ENCODE measurements at places on chromosomes 7 and 10.

DNA sequence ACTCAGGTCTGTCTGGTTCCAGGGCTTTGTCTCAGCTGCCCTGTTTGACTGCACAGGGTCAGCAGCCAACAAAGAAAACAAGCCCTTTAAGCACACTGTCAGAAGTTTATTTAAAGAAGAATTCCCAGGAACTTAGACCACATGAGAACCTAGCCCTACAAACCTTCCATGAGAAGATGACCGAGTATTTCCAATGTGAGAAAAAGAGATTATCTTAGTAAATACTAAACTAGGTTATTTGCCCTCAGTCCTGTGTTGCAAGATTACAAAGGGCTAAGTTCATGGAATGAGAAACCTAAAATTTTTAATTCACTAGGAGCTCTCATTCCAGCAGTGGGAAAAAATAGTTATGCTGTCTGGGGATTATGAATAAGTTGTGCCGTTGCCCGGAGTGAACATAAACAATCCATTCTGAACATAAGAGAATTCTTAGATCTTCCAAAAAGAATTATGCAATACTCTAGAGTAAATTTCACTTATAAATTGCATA is 46.7 kb downstream of the NOC3L start:
- DNase-seq: no peak
- H3K27me3 ChIP-seq: peaks cover 15% of the 10 kb centered on the region
- H3K36me3 ChIP-seq: no peaks in the 10 kb centered on the region

DNA sequence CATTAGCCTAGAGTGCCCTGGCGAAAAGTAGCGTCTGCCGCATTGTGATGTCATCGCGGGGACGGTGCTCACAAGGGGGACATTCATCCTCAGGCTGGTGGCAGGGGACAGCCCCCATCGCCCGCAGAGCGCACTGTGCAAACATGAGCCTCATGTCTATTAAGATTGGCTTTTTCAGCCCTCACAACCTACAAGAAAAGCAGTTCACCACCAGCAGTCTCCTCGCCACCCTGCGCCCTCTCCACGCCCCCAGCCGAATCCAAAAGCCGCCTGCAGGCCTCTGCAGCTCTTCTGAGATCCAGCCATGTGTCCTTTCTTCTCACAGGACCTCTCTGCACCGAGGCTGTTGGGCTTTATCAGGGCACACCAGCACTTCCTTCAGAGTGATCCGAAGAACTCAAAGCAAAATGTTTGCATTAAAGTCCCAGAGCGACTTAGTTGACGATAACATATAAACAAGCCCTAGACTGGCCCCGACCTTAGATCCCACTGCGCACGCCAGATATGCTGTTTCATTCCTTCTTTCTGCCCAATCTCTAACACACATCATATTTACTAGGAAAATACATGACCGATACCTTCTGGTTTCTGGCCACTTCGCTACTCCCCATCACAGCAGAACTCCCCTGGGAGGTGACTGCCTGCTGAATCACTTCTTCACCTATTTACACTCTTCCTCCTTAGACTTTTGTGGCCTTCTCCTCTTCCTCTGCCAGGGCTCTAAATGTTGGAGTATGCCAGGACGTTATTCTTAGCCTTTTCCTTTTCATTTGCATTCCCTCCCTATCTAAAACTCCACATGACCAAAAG is 206.0 kb upstream of the SH2B2 start:
- no peak overlapping the region for H3K27ac ChIP-seq
- no peak for DNase-seq
- H3K27me3 ChIP-seq: no peaks in the 10 kb centered on the region
- H3K4me3 ChIP-seq: no peak overlapping the region
- peaks cover 3% of the 10 kb centered on the region for H3K4me1 ChIP-seq
- peaks cover 6% of the 10 kb centered on the region for H3K36me3 ChIP-seq

- H3K27ac ChIP-seq: no peak overlapping the region
- H3K4me3 ChIP-seq: no peak overlapping the region
- DNase-seq: no peak
Observed at GRCh38 chr7:140153666-140154161, 23.1 kb downstream of the KDM7A start.

DNA sequence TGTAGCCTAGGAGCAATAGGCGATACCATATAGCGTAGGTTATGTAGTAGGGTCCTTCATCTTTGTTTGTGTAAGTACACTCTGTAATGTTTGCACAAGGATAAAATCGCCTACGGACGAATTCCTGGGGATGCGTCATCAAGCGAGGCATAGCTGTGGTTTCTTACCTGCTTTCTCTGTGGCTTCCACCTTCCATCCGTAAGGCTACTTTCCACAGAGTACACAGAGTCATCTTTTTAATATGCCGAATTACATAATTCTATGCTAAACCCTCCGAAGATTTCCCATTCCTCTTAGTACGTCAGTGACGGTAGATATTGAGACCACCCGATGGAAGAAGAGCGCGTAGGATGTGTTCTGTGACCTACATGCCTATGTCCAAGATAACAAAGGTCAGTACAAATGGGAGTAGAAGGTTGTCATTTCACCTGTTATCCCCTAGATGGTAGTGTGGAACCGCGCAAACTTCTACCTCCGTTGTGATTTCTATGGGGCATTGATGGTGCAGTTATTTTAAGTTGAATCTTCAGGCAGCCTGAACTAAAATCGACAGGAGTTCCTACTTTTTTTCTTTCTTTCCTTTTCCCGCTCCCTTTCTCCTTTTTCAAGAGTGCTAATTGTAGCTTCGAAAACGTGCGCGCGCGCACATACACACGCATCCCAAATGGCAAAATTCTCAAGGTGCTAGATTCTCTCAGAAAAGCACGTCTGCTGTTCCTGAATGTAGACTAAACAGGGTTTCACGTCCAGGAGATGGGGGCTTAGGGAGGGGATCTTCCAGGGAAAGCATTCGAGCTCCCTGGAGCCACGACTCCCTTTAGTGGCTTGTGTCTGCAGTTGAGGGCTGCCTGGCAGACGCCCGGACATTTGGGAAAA is 111.7 kb upstream of the MBL2 start:
- H3K27me3 ChIP-seq: no peaks in the 10 kb centered on the region
- no peak for DNase-seq
- no peak overlapping the region for H3K4me3 ChIP-seq
- H3K4me1 ChIP-seq: no peaks in the 10 kb centered on the region

DNA sequence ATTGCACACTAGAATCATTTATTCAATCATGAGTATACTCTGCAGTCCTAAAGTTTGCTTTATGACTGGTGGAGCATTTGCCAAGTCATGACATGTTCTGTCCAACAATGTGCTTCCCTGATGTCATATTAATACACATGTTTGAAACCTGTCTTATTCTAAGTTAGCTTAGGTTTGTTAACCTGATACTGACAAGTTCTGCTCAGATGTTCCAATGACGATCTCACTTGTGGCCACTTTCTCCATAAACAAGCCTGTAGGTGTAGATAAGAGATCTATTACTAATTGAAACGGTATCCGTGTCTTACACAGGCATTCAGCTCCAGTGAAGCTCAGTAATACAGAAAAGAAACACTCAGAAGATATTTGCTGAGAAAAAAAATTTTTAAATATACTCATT is 64.9 kb downstream of the GPR37 start:
- no peak for DNase-seq
- no peak overlapping the region for H3K4me3 ChIP-seq
- no peaks in the 10 kb centered on the region for H3K4me1 ChIP-seq
- no peaks in the 10 kb centered on the region for H3K36me3 ChIP-seq
- H3K27me3 ChIP-seq: no peaks in the 10 kb centered on the region

DNA sequence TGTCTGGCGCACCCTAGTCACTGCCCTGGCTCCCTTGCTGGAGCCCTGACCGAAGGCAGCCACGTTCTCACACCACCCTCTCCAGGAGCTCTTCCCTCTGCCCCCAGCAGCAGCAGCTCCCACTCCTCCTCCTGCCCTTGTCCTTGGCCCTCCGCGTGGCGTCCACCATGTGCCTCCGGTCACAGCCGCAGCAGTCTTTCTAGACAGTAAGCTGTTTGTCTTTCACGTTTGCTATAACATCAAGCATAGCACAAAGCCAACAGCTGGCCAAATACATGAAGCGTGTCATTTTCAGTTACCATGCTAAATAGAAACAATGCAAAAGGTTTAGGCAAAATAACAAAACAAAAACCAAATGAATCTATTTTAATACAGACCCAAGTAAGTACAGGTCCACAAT is 3.3 kb downstream of the PITRM1 start:
- H3K36me3 ChIP-seq: peaks cover 7% of the 10 kb centered on the region
- no peaks in the 10 kb centered on the region for H3K27me3 ChIP-seq
- H3K27ac ChIP-seq: no peak overlapping the region
- H3K4me3 ChIP-seq: no peak overlapping the region
- DNase-seq: no peak
- peaks cover 14% of the 10 kb centered on the region for H3K4me1 ChIP-seq

DNA sequence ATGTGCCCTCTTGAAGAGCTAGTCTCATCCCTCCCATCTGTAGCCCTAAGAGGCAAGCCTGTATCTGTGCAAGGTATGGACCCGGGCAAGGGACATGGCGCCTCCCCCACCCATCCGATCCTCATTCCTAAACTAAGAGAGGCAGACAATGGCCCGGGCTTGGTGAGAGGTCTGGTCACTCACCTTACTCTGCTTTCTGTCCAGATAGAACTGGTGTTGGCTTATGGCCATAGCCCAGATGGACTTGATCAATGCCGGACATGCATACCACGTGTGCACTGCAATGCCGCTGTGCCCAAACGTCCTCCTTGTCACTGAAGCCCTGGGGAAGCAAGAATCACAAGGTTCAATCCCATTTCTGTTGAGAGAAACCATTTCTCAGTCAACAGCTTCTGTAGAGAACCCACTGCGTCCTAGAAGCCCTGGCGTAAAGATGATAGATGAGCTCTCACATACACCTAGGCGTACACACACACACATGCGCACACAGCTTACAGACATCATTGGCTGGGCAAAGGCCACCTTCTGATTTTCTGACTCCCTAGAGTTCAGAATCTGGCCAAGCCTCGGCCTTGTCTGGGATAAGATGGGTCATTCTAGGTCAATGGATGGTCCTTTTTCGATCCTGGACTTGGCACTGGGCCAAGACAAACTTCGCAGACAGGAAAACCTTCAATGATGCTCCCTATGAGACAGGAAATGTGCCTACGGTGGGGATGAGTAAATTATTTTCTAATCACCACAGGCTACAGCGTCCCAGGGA is 114.6 kb downstream of the PRPF18 start:
- no peak overlapping the region for H3K4me3 ChIP-seq
- H3K4me1 ChIP-seq: peaks cover 2% of the 10 kb centered on the region
- no peak for DNase-seq
- H3K36me3 ChIP-seq: no peaks in the 10 kb centered on the region

DNA sequence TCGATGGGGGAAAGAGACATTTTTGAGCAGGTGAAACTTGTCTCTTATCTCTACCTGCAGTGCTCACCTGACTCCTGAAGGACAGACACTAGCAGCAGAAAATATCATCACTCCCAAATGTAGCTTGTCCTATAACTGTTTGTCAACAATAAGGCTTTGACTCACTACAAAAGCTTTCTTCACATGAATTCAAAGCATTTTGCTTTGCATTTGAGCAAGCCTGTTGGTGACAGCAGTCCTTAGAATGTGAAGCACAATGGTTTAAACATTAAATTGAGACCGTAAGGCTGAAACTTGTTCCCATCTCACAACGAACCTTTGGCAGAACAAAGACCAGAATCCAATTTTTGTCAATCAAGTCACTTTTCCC is 30.6 kb upstream of the ZNRF2 start:
- no peak overlapping the region for H3K4me3 ChIP-seq
- no peaks in the 10 kb centered on the region for H3K27me3 ChIP-seq
- H3K4me1 ChIP-seq: peaks cover 21% of the 10 kb centered on the region
- no peak overlapping the region for H3K27ac ChIP-seq
- no peak for DNase-seq

DNA sequence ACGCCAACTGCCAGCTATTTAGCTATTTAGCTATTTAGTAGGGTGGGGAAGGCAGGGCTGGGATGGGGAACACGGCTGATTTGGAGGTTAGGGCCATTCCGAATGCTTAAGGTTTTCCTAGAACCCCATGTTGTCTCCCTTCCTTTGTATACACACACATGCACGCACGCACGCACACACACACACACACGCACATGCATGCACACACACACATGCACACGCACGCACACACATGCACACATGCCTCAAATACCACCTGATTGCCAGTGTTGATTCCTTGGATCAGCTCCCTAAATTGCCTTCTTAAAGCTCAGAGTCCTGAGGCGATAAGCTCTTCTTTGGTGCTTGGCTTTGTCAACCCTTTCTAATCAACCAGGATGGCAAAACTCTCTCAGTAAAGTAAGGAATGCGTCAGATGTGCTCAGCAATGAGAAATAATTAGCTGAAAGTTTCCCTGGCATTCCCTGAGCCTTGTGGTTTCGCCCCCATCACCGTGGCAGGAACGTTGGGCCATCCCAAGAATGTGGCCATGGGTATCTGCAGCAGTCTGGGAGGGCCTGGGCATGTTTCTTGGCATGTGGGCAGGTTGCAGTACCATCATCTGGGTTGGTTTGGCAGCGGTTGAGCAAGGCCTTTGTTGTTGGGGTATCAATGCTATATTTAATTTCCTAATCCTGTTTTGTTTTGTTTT is 305.6 kb downstream of the LRMDA start:
- H3K27me3 ChIP-seq: peaks cover 52% of the 10 kb centered on the region
- peaks cover 3% of the 10 kb centered on the region for H3K36me3 ChIP-seq
- no peaks in the 10 kb centered on the region for H3K4me1 ChIP-seq
- H3K4me3 ChIP-seq: no peak overlapping the region
- no peak overlapping the region for H3K27ac ChIP-seq
- DNase-seq: no peak

DNA sequence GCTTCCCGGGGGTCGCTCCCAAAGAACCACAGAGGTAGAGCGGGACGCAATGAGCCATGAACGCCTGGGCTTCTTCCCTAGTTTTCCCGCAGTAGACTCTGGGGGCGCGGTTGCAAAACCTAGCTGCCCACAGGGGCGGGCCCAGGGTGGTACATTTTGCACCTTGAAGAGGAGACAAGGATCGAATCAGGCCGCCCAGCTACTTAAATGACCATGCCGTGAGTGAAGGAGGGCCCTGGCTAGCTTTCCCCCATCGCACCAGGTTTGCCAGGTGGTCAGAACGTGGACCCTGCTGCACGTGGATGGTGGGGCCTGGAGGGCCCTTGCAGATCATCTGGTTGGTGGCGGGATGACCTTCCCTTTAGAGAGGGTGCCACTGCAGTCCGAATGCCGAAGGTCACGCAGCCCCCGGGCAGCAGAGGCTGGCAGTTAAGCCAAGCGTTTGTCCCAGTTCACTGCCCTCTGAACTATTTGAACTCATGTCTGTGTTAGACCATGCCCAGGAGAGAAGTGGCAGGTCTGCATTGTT is 604 bp upstream of the SHTN1 start:
- H3K4me1 ChIP-seq: peaks cover 2% of the 10 kb centered on the region
- H3K4me3 ChIP-seq: peak overlapping the region; percentile 79
- peaks cover 35% of the 10 kb centered on the region for H3K27me3 ChIP-seq
- no peak for DNase-seq

DNA sequence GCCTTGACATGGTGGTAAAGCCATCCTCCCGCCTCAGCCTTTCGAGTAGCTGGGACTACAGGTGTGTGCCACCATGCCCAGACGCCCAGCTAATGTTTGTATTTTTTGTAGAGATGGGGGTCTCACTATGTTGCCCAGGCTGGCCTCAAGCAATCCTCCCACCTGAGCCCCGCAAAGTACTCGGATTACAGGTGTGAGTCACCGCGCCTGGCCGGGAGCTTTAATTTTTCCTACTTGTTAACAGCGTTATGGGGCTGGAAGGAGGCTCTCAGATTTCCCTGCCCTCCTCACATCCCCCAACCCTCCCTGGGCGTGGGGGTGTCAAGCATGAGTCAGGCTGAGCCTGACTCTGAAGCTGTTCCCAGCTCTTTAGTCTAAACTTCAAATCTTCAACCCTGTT is 8.3 kb downstream of the ALKBH4 start:
- no peaks in the 10 kb centered on the region for H3K36me3 ChIP-seq
- H3K27ac ChIP-seq: no peak overlapping the region
- no peaks in the 10 kb centered on the region for H3K27me3 ChIP-seq
- peaks cover 7% of the 10 kb centered on the region for H3K4me1 ChIP-seq
- no peak overlapping the region for H3K4me3 ChIP-seq
- no peak for DNase-seq
